ENCODE measurements at places on chromosomes 11 and 22.

DNA sequence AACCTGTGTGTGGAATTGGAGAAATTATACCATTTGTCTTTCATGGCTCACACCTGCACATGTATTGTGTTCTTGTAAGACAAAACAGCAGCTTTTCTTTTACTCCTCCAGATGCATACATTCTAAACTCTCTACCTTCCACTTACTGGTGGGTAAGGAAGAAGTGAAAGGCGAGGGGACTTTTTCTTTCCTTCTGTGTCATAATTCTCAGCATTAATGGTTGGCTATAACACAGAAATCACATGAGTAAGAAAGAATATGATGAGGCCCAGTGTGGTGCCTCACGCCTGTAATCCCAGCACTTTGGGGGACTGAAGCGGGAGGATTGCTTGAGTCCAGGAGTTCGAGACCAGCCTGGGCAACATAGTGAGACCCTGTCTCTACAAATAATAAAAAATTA, 57.8 kb upstream of the SHANK2 start:
- DNase-seq: no peak

DNA sequence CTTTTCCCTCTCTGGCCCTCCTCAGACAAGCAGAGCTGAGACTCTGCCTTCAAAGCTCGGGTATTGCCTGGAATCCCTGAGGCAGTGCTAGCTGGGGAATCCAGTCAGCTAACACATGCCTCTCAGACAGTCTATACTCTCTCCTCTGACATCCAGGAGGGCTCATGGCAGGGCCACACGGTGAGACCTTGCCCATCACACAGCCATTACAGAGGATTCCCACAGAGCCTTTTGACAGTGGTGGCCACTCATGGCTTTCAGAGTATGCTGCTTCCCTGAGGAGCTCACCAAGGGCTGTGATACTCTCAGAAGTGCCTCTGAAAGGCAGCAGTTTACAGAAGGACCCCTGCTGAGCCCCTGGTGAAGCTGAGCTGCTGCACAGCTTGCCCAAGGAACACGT, 165.3 kb downstream of the RRAS2 start:
- no peak for DNase-seq

DNA sequence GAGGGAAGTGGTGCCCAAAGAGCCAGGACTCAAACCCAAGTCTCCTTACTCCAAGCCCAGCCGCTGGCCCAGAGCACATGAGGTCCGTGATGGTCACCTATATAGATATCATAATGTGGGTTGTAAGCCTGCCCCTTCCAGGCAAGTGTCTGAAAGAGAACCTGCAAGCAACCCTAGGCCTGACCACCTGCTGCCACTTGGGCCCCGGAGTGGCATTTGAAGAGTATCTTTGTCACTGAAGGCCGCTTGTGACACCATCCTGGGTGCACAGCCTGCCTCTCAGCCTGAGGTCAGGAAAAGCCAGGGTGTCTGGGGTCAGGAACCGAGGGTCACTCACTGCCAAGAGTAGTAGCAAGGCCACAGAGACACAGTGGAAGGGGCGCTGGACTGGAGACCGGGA, 32.4 kb downstream of the OTOG start:
- DNase-seq: no peak

GRCh38 chr11:75931124-75931523, 116.1 kb downstream of the UVRAG start:
- DNase-seq: no peak

- peak; percentile 26 for DNase-seq
Observed at GRCh38 chr11:9787981-9788521, 124.2 kb downstream of the SWAP70 start.

DNA sequence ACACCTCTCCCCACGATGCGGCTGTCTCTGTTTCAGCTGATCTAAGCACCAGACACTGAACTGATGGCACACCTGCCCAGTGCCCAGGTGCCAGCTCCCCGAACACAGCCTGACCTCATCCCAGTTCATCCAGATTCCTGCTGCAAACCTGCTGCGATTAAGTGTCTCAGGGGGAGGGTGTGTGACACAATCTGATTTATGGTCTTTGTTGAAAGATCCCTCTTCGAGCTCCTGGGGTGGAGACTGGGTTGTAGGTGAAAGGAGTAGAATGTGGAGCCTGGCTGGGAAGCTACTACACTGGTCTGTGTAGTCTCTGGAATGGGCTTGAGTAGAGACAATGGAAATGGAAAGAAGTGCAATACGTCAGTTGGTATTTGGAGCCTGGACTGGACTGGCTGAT, 390.3 kb downstream of the SHANK2 start:
- no peak for DNase-seq

DNA sequence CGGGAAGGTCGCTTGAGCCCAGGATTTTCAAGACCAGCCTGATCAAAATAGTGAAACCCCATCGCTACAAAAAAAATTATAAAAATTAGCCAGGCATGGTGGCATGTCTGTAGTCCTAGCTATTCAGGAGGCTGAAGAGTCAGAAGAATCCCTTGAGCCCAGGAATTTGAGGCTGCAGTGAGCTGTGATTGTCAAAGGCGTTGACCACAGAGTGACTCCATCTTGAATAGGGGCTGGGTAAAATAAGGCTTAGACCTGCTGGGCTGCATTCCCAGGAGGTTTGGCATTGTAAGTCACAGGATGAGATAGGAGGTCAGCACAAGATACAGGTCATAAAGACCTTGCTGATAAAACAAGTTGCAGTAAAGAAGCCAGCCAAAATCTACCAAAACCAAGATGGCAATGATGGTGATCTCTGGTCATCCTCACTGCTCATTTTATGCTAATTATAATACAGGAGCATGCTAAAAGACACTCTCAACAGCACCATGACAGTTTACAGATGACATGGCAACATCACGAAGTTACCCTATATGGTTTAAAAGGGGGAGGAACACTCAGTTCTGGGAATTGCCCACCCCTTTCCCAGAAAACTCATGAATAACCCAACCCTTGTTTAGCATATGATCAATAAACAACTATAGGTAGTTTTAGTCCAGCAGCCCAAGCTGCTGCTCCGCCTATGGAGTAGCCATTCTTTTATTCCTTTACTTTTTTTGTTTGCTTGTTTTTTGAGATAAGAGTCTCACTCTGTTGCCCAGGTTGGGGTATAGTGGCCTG, 2.8 kb upstream of the RDX start:
- no peak for DNase-seq

DNA sequence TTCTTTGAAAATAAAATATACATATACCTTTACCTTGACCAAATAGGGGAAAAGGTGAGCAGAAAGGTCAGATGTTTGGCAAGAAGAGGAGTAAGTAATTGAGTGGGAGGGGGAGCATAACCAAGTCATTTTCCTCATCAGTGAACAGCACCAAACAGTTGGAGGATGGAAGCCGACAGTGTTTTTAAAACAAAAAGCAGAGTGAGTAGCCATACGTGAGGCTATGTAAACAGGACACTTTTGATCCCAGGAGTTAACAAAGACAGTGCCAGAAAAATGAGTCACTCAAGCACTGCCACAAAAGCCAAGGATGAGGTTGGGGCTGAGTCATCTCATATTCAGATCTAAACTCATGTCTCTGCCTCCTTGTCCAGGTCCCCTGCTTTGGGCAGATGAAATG, 734.7 kb downstream of the KCNA4 start:
- DNase-seq: no peak

- no peak for DNase-seq
Observed at GRCh38 chr11:69371731-69372588, 78.0 kb downstream of the MYEOV start.

DNA sequence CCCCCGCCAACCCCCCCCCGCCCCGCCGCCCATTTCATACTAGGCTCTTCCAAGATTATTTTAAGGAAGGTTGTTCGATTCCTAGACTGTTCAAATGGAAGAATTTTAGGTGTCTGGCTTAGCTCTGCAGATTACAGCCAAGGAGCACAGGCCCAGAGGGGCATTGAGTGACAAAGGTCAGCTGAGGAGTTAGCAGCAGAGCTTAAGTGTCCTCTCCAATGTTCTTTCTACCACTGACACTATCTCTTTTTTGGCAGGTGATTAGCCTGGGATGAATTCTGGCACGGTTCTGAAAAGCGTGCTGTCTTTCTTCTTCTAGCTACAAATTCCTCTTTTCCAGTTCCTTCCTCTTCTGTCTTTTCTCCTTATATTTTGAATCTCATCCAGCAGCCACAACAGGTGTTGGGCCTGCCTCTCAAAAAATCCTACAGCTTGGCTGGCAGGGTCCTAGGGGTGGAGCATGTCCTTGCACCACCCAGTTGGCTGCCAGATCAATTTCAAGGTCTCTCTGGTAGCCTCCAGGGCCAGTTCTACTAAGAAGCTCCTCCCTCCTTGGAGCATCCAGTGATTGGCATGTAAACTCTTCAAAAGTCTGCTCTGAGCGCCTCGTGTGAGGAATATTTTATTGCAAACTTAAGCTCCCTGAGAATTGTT, 23.0 kb downstream of the KCNE3 start:
- DNase-seq: no peak

DNA sequence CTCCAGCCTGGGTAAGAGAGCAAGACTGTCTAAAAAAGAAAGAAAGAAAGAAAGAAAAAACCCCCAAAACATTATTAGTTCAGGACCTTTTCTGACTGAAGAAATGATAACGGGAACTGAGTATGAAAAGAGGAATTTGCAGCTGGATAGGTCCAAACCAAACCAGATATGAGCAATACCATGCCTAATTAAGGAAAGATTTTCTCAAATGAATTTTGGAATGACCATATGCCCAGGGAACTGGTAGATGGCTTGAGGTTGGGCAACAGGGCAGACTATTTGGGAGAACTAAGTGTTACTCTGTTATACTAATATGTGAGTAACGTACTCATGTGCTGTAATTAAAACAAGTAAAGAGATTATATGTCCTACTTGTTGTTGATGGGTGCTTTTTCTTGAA, 186.1 kb downstream of the TMEM135 start:
- no peak for DNase-seq

- no peak for DNase-seq
Observed at GRCh38 chr11:45232341-45233080, 53.6 kb downstream of the SYT13 start.

GRCh38 chr11:440065-441042, 1.5 kb downstream of the ANO9 start:
- DNase-seq: peak; percentile 36

DNA sequence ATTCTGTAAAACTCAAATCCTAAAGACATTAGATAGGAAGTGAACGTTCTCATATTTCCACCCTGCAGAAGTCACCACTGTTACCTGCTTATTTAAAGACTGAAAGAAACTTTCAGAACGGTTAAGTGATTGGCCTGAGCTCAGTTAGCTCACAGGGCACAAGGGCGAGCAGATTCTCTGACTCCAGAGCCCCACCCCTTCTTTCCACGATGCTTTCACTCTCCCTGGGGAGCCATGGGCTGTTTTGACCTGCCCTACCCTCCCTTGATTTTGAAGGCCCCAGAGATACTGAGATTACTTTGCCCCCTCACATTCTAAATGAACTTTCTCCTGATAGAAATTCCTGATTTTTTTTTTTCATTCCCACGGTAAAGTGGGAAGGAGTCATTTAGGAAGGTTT, 33.9 kb downstream of the ARHGAP1 start:
- no peak for DNase-seq

GRCh38 chr22:44881624-44882023, 128.2 kb downstream of the PHF21B start:
- DNase-seq: no peak

GRCh38 chr22:37043209-37043827, 8.2 kb upstream of the KCTD17 start:
- no peak for DNase-seq

DNA sequence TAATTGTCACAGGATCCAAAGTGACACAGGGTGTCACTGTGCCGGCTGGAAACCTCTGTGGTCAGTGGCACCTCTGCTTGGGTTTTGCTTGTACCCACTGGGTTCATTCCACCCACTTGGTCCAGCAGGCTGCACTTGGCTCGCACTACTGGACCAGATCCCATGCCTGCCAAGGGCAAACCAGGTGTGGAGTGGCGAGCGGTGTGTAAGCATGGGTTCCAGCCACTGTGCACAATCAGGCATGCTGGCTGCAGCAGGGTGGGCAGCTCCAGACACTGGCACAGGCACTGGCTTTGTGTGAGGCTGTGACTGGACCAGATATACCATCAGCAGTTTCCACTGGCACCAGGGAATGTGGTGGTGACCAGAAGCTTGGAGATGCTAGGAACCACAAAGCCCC, 261.4 kb downstream of the KCNA4 start:
- DNase-seq: no peak

DNA sequence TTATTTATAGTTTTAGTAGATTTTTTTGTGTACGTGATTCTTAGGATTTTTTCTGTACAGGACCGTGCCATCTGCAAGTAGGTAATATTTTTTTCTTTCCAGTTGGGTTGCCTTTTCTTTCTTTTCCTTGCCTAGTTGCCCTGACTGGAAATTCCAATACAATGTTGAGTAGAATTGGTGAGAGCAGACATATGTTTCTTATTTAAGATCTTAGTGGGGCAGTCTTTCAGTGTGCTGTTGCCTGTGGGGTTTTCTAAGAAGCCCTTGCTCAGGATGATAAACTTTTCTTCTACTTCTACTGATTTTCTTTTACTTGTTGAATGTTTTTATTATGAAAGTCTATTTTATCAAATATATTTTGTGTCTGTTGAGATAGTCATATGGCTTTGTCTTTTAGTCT, 33.0 kb downstream of the ATXN10 start:
- no peak for DNase-seq

GRCh38 chr11:44758983-44759382, 32.2 kb downstream of the TSPAN18 start:
- no peak for DNase-seq

DNA sequence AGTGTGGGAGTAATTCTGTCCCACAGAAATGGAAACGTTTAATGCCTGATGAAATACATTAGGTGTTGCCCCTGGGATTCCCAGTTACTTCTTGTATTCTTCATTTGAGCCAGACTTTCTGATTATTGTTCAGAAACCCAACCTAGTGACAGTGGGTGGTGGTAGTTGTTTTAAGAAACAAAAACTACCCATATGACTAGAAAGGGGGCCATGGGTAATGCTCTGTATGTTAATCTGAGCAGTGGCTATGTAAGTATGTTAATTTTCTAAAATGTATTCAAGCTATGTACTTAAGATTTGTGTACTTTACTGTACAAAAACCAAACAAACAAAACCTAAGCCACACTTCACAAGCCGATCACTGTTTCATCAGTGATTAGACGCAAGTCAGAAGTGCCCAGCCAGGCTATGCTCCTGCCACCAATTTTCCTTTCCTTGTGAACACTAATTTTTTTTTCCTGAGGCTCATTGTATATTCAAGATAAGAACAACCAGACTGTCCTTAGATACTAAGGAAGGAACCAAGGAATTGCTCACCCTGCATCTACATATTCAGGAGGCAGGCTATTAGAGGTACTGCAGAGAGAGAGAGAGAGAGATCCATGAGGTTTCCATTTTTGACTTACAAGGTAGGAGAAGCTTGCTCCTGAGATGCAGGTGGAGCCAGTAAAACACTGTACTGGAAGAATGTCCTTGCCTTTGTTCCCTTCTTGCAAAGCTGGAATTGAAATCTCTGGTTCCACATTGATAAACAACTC, 122.7 kb downstream of the DBX1 start:
- DNase-seq: no peak

GRCh38 chr11:72970557-72971118, 156.4 kb downstream of the ATG16L2 start:
- peak; percentile 42 for DNase-seq

- no peak for DNase-seq
Observed at GRCh38 chr11:118217575-118217974, 7.2 kb downstream of the JAML start.

All from hematopoietic multipotent progenitor cell treated with erythropoietin and hydrocortisone succinate and interleukin-3 and kit ligand, for 8 days (in vitro differentiated cells).